ENCODE measurements at places on chromosomes 7 and 10.

GRCh38 chr7:140026935-140027334, 35.8 kb downstream of the PARP12 start:
- no peak for DNase-seq

GRCh38 chr10:126072622-126073021, 176.3 kb downstream of the FANK1 start:
- DNase-seq: no peak

DNA sequence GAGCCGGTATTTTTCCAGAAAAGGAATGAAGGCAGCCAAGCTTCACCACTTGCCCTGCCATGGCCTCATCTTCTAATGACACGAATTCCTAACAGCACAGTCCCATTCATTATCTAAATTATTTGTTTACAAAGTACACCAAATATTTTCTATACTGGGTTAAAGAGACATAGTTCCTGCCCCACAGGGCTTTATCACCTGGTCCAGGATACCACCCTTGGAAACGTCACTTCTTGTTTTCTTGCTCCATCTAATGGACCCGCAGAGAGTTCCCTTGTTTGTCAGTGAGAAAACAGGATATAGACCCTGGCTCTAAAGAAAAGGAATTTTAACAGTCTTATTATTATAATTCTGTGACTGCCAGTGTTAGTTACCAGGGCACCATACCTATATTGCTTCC, 1165.4 kb downstream of the GATA3 start:
- DNase-seq: no peak

DNA sequence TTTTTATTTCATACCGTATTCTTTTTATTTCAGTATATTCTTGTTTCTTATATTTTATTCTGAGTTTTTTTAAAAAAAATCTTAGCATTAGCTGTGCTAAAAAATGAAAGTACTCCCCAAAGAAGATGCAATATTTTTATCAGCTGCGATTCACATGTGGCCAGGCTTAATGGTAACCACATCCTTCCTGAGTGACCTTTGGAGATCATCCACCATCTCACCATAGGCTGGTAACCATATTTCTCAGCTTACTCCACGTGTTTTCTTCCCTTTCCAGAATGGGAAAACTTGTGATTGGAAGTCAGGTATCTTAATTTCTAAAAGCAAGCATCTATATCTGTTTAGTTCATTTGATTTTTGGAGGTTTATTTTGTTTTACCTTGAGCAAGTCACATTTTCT, 18.8 kb upstream of the LIPM start:
- DNase-seq: no peak

DNA sequence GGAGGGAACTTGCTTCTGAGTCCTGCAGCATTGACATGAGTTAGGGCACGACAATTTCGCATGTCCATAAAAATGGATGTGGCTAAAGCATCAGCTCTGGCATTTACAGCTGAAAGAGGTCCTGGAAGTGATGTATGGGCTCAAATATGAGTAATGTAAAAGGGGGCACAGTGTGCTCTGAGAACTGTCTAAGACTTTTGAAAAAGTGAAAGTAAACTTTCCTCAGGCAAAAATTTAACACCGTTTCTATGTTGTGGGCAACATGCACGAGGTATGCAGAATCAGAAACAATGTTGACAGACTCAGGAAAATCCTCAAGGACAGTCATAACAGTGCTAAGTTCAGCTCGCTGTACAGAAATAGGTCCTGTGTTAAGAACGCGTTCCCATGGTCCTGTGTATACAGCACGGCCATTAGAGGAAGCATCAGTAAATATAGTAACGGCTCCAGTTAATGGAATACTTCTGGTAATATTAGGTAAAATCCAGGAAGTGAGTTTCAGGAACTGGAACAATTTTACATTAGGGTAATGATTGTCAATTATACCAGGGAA, 37.9 kb upstream of the AKR1C2 start:
- no peak for DNase-seq

- DNase-seq: no peak
These were observed 68.3 kb downstream of the HIPK2 start for GRCh38 chr7:139709485-139709884.

GRCh38 chr7:36509962-36510361, 120.3 kb downstream of the ANLN start:
- DNase-seq: no peak

- DNase-seq: no peak
These were observed 43.7 kb downstream of the CPXM2 start for GRCh38 chr10:123847686-123848432.

- peak; percentile 56 for DNase-seq
These were observed 166.0 kb upstream of the SP4 start for GRCh38 chr7:21261627-21262594.

GRCh38 chr10:122782911-122783310, 62.7 kb downstream of the CUZD1 start:
- DNase-seq: no peak

DNA sequence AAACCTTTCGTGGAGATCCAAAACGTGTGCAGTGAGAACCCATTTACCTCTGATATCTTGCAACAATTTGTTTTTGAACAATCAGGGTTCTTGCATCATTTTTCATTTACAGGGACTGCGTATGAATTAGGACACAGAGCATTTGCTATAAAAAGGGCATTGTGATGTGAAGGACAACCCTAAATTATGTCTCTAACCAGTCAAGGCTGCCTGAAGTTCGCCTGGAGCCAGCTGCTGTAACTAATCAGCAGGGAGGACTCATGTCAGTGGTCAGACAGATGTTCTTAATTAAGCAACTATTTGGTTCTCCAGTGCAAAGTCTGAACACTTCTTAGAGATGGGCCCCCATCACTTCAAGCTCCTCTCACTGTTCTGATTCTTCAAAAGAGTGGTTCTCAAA, 674.8 kb downstream of the KCNMA1 start:
- no peak for DNase-seq

DNA sequence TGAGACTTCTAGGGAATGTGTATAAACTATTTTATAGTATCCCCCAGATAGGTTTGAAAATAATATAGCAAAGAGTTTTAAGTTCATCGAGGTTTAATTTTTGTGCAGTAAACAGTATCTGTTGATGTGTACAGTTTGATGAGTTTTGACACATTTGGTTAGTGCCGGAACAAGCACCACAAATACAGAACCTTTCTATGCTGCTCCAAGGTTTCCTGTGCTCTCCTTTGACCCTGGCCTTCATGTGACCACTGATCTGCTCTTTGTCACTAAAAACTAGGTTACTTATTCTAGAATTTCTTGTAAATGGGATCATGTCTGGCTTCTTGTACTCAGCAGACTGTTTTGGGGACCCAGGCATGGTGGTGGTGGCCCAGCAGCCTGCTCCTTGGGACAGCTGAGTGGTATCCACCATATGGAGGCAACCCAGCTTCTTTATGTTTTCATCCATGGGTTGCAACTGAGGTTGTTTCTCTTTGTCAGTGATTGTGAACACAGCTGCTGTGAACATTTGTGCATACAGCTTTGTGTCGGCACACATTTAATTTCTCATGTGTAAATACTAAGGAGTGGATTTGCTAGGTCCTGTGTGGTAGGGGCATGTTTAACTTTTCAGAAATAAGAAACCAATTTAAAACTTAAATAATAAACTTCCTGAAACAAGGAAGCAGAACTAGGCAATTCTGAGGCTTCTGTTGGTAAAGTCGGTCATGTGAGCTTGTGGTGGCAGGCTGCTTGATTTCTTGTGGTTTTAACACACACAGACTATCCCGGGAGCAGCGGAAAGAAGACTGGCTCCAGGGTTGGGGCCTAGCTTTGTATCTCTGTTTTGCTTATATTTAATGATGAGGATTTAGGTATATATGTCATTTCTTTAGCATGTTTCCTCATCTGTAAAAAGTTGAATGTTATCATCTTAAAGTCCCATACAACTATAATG, 219.4 kb downstream of the ABCA13 start:
- DNase-seq: no peak

DNA sequence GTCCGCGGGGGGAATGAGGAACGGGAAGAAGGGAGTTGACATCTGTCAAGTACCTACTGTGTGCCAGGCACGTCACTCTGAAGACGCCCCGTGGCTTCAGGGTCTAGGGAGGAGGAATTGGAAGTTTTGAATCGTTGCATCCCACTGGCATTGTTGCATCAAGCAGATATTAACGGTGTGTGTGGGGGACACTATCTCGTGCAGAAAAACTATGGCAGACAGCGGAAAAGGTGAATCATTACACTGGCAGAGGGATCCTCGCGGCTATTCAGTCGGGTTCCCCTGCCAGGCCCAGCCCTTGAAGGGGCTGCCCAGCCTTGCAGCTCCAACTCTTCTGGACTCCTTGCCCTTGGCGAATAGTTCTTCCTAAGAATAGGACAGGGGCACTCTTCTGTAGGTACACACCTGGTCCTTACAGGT, 1.0 kb upstream of the KIAA1549 start:
- DNase-seq: no peak

GRCh38 chr10:115409347-115409746, 316.2 kb downstream of the ATRNL1 start:
- DNase-seq: no peak

GRCh38 chr10:930625-931325, 730 bp downstream of the LARP4B start:
- DNase-seq: peak; percentile 73

GRCh38 chr10:78365694-78366093, 332.0 kb downstream of the RPS24 start:
- no peak for DNase-seq

- no peak for DNase-seq
These were observed 63.6 kb downstream of the ADARB2 start for GRCh38 chr10:1673568-1674345.

DNA sequence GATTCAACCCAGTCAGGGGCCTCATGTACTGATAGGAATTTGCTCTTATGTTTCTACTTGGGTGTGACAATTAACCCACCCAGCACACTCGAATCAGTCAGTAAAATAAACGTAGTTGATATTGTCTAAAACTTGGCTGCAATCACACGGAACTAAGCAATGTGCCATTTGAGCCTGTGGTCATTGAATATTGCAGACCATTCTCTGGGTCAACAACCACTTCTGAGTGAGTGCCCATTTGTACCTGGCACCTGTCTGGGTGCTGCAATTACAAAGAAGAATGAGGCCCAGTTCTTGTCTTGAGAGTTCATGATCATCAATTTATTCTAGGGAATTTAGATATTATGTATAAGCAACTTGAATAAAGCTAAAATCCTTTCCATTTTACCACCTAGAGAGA, 29.8 kb downstream of the NPY start:
- DNase-seq: no peak

DNA sequence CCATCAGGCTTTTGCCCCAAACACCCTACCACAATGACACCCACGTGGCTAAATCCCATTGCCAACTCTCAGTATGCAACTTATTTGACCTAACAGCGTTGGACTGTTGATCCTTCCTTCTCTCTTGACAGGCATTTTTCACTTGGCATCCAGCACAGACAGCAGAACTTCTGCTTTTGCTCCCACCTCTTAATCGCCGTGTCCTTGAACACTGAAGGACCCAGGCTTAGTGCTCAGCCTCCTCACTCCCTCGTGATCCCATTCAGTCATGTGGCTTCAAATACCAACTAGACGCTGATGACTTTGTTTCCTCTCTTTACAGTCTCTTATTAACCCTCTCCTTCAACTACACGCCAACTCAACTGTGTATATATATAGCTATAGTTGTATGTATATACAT, 25.0 kb downstream of the ZFAND2A start:
- DNase-seq: no peak

GRCh38 chr10:24223953-24224352, 15.0 kb downstream of the KIAA1217 start:
- no peak for DNase-seq

- no peak for DNase-seq
These were observed 226.7 kb upstream of the IMMP2L start for GRCh38 chr7:111789048-111789320.

DNA sequence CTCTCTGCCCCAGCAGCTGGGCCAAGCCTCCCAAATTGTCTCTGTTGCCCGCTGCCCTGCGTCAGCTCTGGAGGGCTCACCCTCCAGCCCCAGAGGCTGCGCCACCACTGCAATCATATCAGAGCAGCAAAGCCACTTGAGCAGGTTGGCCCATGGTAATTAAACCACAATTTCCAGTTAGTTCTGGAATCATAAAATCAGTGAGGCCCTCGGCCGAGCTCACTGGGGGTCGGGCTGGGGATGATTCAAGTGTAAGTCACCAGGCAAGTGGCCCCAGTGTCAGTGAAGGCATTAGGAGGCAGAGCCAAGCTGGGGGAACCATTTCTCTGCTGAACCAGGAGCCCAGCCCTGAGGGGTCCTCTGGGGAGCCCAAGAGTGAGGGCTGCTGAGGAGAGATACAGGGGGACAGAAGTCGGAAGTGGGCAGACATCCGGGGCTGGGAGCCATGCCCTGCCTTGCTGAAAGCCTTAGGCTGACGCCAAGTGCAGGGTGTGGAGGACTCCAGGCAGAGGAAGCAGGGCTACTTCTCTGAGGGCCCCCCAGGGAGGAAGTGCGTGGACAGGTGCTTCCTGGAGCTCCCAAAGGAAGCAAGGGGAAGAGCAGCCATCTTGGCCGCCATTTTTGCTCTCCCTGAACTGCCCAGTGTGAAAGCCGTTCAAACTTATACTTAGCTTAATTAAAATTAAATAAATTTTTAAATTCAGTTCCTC, 29.5 kb upstream of the SLC29A3 start:
- DNase-seq: no peak

- DNase-seq: no peak
These were observed 50.5 kb downstream of the PRF1 start for GRCh38 chr10:70551971-70552422.

DNA sequence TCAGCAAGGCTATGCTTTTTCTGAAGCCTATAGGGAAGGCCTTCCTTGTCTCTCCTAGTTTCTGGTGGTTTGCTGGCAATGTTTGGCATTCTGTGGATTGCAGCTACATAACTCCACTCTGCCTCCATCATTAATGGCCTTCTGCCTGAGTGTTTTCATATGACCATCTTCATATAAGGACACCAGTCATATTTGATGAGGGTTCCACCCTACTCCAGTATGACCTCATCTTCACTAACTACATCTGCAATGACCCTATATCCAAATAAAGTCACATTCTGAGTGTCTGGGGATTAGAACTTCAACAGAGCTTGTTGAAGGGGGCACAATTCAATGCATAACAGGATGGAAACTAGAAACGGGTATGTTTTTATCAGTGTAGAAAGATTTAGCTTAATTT, 22.1 kb downstream of the CAV1 start:
- DNase-seq: no peak

DNA sequence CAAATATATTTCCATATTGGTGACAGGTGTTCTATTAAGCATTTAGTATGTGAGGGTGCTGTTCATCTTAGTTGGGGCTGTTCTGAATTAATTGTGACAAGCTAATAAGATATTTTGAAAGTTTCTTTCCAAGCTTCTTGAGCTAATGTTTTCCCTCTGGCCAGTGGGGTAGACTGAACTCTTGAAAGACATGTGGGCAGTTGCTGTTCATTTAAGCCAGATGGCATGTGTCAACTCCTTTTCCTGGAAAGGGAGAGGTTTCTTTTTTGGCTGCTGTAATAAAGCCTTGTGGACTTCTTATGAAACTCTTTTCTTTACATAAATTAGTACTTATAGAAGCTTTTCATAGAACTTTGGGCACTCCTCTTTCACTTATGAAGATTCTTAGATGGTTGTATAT, 21.7 kb downstream of the RAB18 start:
- no peak for DNase-seq

DNA sequence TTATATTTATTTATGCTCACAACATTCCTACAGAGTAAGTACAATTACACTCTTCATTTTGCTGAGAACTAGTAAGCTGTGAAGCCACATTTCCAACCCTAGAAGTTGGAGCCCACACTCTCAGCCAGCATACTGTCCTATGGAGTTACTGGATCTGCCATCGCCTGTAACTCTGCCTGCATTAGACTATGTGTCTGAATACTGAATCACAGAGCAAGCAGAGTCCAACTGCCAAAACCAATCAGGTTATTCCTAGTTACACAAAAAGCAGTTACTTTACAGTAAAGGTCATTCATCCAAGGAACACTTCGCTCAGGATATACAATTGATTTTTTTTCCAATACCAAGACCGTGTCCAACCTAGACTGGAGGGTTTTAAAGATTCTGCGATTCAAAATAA, 21.5 kb downstream of the CTAGE6 start:
- DNase-seq: no peak

Measured in ecto neural progenitor cell (in vitro differentiated cells).